Activated CD4-positive, alpha-beta T cell treated with anti-CD3 and anti-CD28 coated beads, Interleukin-2, amount 50 U/mL, for 48 hours (primary cell): ENCODE measurements at places on chromosomes 7 and 10.

- no peak for DNase-seq
These were observed 36.3 kb downstream of the C10orf105 start for GRCh38 chr10:71683301-71683700.

GRCh38 chr10:69636273-69636575, 6.2 kb downstream of the FAM241B start:
- DNase-seq, result no peak

DNA sequence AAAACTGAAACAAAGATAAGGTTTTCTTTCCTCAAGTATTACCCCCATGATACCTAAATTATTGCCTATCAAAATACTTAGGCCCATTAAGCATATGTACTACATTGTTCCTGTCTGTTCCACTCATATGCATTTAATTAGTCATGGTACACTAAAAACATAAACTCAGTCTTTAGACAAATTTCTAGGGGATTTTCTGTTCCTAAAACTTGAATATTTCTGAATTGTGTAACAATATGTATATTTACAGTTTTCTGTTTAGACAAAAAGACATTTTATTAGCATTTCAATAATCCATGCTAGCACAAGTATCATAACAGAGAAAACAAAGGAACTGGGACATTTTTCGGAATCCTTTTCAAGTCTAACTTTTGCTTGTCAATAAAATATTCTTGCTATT, 234.2 kb downstream of the CRPPA start:
- DNase-seq, result no peak

DNA sequence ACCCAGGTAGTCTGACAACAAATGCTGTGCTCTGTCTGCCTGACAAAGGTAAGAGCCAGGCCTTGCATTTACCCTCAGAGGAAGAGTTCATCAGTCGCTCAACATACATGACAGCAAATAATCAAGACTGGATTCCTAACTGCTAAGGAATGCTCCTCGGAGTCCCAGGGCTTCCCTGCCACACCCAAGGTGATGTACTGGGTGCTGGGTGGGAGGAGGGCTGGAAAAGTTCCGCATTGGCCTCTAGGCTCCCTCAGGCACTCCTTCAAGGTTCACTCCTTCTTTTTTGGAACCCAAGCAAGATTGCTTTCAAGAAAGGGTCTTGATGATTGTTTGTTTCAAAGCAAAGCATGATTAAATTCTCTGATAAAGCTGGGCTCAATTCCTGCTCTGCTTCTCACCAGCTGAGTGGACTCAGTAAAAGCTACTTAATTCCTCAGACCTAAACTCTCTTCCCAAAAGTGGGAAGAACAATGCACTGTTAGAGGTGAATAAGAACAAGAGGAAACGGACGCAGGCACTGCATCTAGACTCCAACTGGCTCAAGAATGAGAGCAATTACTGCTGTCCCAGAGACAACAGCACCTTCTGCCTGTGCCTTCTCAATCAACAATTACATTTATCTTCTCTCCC, 173.5 kb downstream of the ELMO1 start:
- DNase-seq, result no peak

DNA sequence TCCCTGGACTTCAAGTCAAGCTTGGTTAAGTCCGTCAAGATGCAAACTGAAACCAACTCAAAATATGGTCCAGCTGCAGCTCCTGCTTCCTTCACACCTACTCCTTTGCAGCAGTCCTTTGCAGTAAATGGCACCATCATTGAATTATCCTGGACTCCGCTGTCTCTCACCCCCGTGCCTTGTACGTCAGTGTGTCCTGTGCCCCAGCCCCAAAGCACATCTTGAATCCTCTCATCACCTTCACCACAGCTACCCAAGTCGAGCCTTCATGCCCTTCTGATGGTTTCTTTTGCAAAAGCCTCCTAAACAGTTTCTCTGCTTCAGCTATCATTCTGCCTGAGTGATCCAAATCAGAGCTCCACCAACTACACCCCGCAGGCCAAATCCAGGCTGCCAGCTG, 88.4 kb upstream of the LEP start:
- DNase-seq, result no peak

DNA sequence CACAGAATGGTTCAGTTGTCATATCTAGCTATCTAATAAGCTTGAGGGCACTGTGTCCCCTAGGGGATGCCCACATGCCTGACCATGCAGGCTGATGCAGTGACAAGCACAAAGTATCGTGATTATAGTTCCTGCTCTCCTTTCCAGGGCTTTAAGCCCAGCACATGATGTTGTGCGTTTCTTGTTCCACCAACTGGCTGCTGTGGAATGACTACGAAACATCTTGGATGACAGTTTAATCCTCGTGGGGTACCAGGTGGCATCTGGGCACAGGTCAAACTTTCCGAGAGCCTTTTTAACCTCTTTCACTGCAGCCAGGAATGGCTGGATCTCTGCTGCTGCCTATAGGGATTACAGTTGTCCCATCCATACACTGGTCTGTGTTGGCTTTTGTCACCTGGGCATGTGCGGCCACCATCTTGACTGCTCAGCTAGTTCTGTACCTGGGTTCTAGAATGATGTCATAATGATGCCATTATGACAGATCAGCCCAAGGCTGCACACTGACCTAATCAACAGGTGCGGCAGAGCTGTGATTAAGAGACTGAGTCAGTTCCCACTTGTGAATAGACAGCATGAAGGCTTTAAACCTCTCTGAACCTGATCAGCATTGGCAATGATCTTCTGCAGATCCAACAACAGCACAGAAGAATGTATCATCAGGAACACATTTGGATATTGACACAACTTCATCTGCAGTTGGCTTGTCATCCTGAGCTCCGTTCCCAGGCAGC, 144.1 kb downstream of the DLG5 start:
- no peak for DNase-seq

DNA sequence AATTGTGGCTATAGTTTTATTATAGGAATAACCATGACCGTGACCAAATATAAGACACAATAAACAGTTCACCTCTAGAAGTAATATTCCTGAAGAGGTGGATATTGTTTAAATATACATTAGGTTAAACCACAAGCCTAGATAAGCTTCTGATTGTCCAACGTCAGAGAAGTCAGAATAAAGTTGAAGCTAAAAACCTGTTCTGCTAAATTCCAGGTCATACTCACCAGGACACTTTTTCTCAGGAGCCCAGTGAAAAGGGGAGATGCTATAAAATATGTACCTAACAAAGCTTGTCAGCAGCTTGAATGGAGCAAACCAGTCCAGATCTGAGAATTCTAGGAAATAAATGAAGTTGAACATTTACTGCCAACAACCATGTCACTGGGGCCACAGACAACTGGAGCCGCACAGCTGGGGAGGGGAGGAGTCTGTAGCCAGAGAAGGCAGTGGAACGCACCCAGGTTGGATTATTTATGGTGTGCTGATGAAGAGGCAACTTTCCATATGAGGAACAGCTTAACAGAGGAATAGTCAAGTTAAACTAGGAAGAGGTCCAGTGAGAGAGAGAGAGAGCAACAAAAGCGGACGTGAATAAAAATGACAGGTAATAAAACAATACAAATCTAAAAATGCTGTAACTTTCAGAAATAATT, 191.1 kb downstream of the ZNF438 start:
- DNase-seq, result no peak

DNA sequence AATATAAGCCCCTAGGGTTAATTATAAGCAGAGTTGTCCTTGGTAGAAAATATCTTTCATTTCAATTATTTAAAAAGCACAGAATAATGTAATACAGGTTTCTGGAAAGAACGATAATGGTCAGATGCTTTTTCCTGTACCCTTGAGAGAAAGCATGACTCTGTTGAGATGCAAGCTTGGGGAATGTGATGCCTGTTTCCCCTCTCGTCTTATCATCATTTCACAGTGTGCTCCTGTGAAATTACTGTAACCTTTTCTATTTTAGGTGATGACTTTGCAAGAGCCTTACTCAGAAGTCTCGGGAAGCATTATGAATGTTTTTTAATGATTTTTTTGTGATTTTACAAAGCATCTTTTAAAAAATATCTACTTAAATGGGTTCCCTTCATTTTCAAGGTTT, 243.0 kb downstream of the POLR1F start:
- DNase-seq, result no peak

GRCh38 chr10:7315906-7316305, 94.9 kb downstream of the SFMBT2 start:
- no peak for DNase-seq

GRCh38 chr7:2201128-2201527, 31.6 kb downstream of the MAD1L1 start:
- no peak for DNase-seq

DNA sequence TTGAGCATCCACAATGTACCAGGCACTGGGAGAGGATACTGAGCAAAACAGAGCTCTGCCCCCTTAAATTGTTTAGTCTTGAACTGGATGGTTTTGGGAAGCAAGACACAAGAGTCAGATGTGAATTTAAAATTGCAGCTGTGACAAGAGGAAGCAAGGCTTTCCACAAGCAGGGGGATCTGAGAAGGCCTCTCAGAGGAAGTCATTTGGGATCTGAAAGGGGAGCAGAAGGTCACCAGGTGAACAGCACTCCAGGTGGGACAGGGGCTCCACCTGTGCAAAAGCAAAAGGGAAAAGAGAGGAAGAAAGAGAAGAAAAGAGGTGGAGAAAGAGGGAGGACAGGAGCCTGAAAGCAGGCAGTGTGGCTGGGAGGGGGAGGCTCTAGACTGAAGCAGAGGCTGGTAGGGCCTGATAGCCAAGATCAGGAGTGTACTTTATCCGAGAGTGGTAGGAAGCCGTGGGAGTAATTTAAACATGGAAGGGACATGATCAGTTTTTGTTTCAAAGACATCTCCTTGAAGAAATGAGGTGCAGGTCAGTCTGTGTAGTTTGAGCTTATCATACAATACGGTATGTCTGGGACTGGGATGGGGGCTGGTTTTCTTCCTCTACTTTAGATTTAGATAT, 76.1 kb upstream of the DUSP5 start:
- DNase-seq, result no peak

DNA sequence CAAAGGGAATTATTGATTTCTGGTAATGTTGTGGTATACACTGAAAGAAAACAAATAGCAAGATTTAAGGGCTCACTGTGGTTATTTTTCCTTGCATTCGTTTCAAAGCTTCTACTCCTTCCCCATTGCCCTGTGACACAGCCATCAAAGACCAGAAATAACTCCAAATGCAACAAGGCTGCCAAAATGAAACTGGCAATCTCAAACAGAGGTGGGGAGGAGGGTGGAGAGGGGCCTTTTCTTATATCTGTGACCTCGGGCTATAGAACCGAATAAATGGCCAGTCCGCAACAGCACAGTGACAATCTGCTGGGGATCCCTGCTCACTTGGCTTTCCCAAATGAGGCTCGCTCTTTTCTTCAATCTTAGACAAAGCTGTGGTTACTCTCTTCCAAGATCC, 17.4 kb upstream of the SPOCK2 start:
- no peak for DNase-seq

GRCh38 chr7:2621948-2622640, 9.7 kb upstream of the TTYH3 start:
- no peak for DNase-seq

GRCh38 chr10:133056651-133057178, 31.0 kb upstream of the ADGRA1 start:
- DNase-seq, result no peak

GRCh38 chr10:44931621-44932516, 20.7 kb downstream of the TMEM72 start:
- no peak for DNase-seq

DNA sequence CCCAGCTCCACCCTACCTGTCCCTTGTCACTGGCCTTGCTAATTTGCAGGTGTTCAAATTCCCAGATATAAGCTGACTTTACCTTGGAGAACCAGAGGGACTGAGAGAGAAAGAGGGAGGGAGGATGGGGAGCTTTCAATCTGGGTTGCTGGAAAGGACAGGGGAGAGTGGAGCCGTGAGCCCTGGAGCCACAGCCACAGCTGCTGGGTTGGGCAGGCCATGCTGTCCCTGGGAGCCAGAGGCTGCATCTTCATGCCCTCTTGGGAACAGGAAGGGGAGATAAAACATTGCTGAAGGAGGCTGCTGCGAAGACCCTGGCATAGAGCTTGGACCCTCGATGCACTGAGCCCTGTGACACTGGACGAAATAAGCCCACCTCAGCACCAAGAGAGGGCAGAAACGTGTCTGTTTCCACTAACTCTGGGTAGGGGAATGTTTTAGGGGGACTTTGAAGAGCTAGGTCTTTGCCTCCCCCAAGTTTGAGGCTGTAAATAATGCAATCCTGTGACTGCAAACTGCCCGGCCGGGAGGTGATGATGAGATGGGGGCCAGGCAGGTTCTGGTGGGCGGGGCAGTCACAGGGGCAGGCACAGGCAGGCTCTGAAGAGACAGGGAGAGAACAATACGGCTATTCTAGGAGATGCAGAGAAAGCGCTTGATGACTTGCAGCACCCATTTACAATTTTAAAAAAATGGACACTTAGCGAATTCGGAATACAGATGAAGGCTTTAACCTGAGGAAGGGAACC, 5.8 kb upstream of the JAKMIP3 start:
- DNase-seq, result no peak

GRCh38 chr10:121457729-121458128, 140.5 kb downstream of the FGFR2 start:
- DNase-seq, result no peak

DNA sequence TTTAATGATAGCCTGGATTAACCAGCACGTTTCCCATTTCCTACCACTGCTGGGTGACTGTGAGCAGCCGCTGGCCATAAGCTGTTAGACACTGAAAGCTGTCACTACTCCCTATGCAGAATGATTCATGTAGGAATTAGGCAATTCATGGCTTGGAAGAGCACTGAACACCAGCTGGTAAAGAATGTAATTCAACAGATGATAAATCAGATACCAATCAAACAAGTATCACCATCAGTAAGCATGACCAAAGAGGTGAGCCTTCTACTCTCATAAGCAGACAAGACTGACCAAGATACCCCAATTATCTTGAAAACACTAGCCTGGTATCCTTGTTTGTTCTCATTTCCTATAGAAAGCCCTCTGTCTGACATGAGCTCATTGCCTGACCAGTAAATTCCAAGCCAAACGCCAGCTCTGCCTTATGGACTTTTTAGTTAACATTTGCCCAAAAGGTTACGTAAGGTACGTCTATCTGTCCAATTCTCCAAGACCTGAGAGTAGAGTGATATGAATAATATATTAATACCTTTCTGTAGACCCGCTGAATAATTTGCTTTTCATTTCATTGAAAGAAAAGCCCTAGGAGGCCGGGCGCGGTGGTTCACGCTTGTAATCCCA, 127.7 kb downstream of the ELMO1 start:
- no peak for DNase-seq

GRCh38 chr10:68816796-68817412, 10.4 kb upstream of the STOX1 start:
- DNase-seq, result no peak

DNA sequence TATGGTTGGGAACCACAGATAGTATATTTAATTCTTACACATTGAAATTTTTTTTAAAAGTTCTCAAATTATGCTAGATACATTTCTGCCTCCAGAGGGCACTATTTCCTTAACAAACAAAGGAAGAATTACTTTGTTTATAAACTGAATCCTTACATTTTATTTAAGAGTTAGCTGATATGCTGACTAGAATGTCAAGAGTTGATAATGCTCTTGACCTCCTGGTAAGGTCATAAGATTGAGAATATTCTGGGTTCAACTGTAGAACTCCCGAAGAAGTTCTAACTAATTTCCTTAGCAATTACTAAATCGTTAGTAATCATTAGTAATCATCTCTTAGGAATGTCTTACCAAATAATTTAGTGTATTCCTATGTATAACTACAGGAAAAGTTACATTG, 95.3 kb upstream of the CYP26C1 start:
- DNase-seq, result no peak

GRCh38 chr7:113890331-113891030, 28.3 kb downstream of the PPP1R3A start:
- no peak for DNase-seq
